ENCODE measurements at places on chromosomes 4 and X.

GRCh38 chrX:97039363-97040029, 155.8 kb downstream of the RPA4 start:
- DNase-seq: no peak

DNA sequence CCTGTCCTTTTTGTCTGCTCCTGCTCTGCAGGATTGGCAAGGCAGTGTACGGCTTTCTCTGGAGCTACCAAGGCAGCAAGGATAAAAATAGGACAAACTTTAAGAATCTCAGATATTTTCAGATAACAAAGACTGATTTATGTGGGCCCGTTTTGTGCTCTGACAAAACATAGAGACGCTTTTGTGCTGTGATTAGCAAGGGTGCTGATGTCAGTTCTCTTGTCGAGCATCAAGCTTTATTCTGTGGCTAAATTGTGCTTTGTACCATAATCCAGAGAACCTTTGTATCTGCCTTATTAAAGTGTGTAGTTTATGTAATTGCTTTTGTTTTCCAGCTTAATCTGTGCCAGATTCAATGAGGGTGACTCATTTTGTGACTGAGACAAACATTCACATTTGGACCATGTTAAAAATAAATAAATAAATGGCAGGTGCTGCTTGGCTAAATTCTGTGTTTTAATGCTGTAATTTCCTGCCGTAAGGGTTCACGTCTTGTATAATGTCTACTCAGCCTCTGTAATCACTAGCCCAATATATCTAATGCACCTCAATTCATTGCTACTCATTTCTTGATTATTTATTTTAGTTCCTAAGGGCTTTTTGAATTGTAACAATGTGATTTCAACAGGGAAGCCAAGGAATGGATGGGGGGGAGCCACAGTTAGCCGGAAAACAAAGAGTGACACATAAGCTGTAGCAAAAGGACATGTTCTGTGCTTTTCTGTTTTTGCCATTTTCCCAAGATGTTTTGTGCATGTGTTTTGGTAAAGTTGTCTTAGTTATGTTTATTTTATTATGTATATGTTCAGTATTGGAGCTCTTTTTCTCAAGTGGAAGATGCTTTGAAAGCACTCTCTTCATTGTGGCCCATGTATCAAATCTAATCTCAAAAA, 75.1 kb downstream of the GAB1 start:
- DNase-seq: no peak

GRCh38 chr4:25424539-25425228, 47.6 kb downstream of the ANAPC4 start:
- DNase-seq: no peak

GRCh38 chrX:135923353-135923752, 29.8 kb downstream of the SAGE1 start:
- no peak for DNase-seq

- DNase-seq: no peak
These were observed 23.5 kb downstream of the TSC22D3 start for GRCh38 chrX:107752043-107752442.

DNA sequence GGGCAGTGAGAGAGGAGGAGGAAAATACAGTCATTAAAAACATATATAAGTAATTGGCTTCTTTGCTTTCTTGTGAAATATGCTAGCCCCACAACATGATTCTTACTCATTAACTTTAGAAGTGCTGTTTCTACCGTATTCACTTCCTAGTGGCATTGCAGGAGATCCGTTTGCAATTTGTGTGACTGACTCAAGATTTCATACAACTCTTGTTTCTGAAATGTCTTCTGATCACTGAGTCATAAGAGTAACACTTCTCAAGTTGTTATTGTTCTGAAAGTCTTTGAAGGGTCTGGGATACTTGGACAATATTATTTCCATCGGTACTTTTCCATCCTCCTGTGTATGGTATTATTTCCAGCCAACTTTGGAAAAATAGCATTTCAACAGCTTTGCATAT, 310.8 kb downstream of the PACRGL start:
- DNase-seq: no peak

GRCh38 chrX:154545673-154546274, 872 bp downstream of the G6PD start:
- no peak for DNase-seq

DNA sequence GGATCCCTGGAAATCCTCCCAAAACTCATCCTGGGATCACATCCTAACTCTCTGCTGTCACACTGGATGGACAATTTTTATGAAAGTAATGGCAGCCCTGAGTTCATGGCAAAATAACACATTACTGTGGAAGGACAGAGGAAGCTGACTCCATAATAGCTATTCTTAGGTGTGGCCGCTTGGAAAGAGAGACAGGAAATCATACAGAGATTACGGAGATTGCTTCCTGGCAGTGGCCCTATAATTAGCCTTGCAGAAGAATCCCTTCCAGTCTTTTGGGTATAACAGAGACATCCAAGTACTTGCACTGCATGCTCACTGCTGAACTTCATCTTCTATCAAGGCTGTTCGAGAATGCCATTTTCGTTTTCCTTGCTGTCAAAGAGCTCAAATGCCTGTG, 133.1 kb upstream of the VCX start:
- no peak for DNase-seq

GRCh38 chr4:42806303-42806835, 86.1 kb upstream of the GRXCR1 start:
- no peak for DNase-seq

DNA sequence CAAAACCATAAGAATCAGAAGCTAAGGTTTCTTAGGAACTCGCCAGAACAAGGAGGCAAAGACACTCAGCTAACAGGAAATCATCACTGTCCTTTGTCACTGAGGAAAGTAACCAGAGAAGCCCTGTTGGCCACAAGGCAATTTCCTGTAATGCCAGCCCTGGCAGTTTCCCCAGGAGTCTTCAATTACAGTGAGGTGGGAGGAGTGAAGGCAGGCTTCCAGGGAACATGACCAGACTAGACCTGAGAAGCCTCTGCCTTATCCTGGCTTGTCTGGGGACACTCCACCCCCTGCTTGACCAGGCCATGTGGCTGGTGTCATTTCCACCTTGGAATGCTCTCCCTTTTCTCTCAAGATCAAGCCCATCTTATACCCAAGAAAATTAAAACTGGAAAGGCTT, 125.3 kb downstream of the COL4A6 start:
- DNase-seq: no peak

DNA sequence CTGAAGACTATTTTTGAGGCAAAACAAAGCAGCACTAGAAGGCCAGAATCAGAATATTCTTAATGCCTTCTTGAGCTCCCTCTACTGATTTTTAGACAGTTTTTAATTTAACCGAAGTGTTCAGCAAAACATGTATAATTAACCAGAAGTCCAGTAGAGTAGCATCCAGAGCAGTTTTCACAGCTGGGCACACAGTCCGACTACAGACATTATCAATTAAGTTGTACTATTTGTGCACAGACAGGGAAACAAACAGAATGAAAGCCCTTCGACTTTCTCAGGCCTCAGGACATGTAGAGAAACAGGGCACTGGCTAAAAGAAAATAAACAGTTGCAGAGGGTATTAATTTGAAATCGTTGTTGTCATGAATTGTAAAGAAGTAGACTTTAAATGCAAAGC, 11.9 kb downstream of the FSTL5 start:
- DNase-seq: no peak

DNA sequence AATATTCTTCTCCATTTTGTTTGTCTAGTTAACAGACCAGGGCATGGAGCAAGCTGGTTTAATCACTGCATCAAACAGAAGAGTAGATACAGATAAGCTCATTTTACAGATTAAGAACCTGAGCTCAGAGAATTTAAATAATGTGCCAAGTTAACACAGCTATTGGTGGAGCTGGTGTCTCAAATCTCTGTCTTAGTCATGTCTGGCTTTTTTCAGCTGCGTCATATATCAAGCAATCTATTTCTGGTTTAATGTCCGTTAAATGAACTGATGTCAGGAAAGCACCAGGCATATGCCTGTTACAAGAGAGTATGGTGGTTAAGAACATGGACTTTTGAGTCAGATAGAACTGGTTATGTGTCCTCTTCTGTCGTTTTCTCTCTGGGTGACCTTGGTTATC, 79.8 kb upstream of the ADGRA3 start:
- DNase-seq: no peak

- no peak for DNase-seq
These were observed 28.3 kb downstream of the SEPSECS start for GRCh38 chr4:25131926-25132325.

- no peak for DNase-seq
These were observed 2.3 kb upstream of the GRSF1 start for GRCh38 chr4:70841951-70842350.

- DNase-seq: no peak
These were observed 46.9 kb upstream of the RHOH start for GRCh38 chr4:40149960-40150385.

- no peak for DNase-seq
These were observed 6.0 kb downstream of the FGF16 start for GRCh38 chrX:77453190-77453589.

DNA sequence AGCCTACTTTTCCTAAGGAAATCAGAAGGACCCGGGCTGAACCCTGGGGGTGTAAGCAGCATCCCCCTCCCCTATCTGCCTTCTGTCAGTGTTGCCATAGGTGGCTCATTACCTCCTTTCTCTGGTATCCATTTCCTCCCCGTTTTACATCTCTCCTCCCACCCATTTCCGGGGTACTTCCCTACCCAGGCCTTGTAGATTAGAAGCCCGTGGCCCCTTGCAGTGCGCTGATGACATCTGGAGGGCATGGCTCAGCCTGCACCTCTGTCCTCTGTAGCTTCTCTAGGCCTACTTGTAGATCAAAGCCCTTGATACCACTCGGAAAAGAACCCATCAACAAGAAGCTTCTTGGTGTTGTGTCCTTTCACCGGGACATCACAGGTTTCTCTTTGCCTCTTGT, 71.8 kb downstream of the NBDY start:
- DNase-seq: no peak

DNA sequence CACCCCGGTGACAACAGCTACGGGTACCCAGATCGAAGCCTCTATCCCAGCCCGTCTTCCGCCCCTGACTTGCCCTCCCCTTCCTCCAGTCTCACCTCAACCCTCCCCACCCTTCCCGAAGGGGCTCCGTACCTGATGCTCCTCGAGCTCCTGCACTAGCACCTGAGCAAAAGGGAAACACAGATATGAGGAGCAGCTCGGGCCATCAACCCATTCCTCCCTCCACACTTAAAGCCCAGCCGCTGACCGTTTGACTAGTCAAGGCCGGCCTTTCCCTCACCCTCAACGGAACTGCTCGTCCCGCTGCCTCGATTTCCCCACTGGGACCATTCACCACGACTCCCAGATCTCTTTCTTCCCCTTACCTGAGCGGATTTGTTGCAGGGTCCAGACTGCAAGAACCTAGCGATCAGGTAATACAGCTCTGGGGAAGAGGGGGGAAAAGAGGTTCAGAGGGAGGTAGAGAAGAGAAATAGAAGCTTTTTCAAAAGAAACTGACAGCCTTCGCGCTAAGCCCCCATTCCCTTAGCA, 731 bp downstream of the BRWD3 start:
- no peak for DNase-seq

DNA sequence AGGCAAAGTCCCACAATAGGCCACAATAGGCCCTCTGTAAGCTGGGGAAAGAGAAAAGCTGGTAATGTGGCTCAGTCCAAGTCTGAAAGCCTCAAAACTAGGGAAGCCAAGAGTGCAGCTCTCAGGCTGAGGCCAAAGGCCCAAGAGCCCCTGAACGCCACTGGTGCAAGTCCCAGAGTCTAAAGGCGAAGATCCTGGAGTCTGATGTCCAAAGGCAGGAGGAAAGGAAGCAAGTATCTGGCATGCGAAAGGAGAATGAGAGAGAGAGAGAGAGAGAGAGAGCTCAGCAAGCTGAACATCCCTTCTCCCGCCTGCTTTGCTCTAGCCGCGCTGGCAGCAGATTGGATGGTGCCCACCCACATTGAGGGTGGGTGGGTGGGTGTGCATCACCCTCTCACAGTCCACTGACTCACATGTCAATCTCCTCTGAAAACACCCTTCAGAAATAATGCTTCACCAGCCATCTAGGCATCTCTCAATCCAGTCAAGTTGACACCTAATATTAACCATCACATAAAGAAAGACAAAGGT, 30.9 kb upstream of the ELF2 start:
- no peak for DNase-seq

DNA sequence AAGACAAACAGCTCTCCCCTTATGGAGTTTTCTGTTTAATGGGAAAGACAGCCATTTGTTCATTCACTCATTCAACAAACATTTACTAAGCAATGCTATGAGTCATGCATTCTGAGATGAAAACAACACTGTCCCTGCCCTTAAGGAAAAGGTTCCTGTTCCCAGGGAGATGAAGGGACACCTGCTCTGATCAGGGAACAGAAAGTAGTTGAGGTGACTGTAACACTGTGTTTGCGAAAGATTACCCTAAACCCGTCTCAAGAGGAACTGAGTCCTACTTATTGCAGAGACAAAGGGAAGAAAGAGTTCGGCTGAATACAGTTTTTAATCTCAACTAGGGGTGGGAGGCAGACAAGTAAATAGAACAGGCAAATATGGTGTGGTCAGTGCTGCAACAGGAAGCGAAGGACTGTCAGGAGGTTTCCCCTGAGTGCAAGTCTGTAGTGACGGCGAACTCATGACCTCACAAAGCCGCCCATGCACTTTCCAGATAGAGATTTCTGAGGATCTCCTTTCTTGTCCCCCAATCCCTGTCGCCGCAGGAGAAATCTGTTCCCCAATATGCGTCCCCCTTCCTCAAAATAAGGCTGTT, 712 bp downstream of the STX18 start:
- DNase-seq: no peak

DNA sequence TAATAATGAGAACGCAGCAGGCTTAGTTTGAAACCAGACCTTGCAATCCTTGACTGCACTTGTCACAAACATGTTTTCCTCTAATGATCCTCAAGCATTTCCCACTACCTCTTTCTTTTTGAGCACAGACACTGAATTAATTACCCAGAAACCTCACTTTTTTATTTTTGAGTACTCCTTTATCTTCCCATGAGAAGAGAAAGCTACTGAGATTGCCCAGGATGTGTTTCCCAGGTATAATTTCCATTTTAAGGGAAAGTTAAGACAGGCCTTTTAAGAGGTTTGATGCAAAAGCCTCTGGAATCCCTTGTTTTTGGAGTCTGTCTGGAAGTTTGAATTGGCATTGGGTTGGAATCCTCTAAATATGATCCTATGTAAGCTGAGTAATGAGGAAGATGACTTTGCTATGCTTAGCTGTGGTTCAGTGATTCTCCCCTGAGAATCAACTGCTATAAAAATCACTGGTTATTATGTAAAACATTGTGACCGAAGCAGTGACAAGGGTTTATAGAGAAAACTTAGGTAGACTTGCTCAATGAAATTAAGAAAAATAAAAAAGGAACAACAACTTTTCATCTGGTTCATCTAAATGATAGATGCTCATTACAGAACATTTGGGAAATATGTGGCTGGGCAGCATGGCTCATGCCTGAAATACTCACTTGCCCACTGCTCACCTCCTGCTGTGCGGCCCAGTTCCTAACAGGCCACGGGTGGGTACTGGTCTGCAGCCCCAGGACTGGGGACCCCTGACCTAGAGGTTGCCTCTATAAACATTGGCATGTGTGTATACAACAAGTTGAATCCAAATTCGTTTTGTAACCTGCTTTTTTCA, 10.8 kb upstream of the RHOH start:
- no peak for DNase-seq

GRCh38 chr4:29277381-29277780, 1442.8 kb upstream of the PCDH7 start:
- DNase-seq: no peak

All from stimulated activated CD8-positive, alpha-beta memory T cell treated with anti-CD3 and anti-CD28 coated beads, Interleukin-15, amount 100 ng/mL, for 24 hours (primary cell).